GM19239 (cell line): ENCODE measurements at places on chromosomes 12 and 14.

- no peak for DNase-seq
Measured at GRCh38 chr12:3977621-3978020, 104.4 kb upstream of the PARP11 start.

DNA sequence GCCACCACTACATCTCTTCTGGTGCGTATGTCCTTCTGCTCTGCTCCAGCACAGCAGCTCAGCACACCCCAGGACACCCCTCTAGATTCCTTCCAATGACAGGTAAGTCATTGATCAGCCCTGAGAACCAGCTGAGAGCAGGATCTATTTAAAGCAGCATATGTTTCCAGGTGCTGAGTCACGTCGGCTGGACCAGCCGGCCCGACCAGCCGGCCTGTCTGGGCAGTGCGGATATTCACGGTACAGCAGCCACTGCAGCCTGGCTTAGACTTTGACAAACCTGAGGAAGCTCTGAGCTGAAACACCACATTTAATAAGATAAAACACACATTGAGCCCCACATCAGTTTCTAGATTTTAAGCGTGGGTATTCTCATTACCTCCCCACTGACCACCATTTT is 31.8 kb upstream of the RPH3A start:
- DNase-seq, result no peak

GRCh38 chr14:28426960-28427359 is 339.6 kb upstream of the FOXG1 start:
- no peak for DNase-seq

DNA sequence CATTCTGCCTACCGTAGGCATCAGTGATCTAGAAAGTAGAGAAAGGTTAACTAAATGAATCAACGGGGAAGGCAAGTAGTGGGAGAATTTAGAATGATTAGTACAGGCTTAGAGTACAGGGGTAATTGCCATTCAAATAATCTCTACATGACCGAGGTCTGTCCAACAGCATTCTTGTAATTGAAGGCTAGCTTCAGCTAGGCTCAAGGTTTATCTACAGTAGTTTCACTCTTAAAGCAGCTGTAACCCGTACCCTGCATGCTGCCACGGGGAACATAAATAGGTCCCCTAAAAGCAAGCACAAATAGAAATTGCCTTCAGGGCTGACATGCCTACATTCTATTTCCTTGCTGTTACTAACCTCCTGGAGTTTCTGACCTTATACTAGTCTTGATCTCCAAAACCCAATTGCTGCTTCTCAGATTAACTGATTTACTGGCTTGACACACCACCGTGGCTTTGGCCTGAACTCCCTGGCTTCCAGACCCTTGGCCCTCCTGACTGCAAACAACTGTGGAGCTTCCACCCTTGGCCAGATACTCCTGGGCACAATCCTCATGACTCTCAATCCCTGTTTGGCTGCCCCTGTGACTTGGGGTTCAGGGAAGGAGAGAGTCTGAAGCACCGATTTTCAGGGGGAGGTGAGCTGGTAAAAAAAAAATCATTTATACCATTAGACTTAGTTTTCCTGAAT is 242.1 kb upstream of the FOXN3 start:
- DNase-seq, result no peak

- DNase-seq, result no peak
Measured at GRCh38 chr14:96205978-96206360, 1.3 kb downstream of the BDKRB2 start.
